ENCODE measurements at places on chromosomes 1 and 21.

- DNase-seq, result no peak
These were observed 545.2 kb upstream of the CAMK1G start for GRCh38 chr1:209038316-209038715.

- DNase-seq, result no peak
These were observed 79.8 kb upstream of the F3 start for GRCh38 chr1:94621395-94621794.

GRCh38 chr1:17773591-17774326 is 18.6 kb downstream of the ACTL8 start:
- DNase-seq, result no peak

- no peak for DNase-seq
These were observed 1.7 kb downstream of the PCSK9 start for GRCh38 chr1:55040933-55041494.

GRCh38 chr1:87451229-87451920 is 122.7 kb downstream of the LMO4 start:
- no peak for DNase-seq

DNA sequence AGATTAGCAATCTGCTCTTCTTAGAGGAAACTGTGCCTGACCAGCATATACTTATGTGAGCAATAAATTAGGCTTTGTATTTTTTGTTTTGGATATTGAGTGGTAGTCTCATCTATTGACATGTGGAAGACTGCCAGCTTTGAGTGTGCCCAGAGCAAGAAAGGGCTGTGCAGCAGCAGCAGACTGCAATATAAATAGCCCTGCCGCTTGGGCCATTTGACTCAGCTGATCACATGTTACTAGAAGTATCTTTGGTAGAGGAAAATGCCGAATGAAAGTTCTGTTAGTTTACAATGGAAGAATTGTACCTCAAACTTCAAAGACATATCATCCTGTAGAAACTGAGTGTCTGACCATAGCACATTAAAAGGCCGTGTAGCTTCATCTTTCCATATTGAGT is 9.1 kb upstream of the PSMB2 start:
- no peak for DNase-seq

DNA sequence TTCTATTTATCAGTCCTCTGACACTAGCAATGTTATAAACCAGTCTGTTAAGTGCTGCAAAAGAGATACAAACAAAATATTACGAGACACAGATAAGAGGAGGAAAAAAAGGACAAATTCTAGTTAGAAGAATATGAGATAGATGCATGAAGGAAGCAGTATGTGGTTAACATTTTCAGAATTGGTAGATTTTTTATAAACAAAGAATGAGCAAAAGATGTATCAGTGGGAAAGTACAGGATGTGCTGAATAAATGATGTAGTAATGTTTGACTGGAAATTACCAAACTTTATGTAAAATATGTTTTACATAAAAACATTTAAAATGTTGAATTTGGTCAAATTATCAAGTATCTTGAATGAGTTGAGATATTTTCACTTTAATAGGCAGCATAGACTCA is 574.2 kb downstream of the NUF2 start:
- DNase-seq, result no peak

- no peak for DNase-seq
These were observed 1.2 kb downstream of the MAST2 start for GRCh38 chr1:45804669-45804969.

DNA sequence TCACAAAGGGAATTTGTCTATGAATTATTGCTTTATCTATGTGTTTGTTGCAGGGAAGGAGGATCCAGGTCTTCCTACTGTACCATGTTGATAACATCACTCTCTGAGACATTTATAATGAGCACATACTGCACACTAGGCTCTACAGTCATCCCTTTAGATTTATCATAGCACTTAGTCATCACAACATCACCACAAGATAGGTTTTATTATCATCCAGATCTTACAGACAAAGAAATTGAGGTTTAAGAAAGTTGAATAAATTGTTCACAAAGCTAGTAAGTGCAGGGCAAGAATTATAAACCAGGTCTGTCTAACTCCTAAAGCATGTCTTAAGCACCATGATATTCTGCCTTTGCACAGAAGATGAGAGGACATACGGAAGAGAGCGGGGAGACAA is 121.1 kb upstream of the ST6GALNAC5 start:
- DNase-seq, result no peak

GRCh38 chr1:8551057-8551456 is 233.1 kb downstream of the SLC45A1 start:
- no peak for DNase-seq

GRCh38 chr1:20662110-20662475 is 924 bp upstream of the DDOST start:
- DNase-seq, result no peak

GRCh38 chr1:110390692-110391245 is at the start of gene SLC16A4:
Gene SLC16A4, minus strand, starts transcription at chr1:110391026. Its CDS starts 1,703 bp downstream, at chr1:110389323.
- no peak for DNase-seq

- DNase-seq, result no peak
These were observed 15.2 kb downstream of the PIP5K1A start for GRCh38 chr1:151213560-151213959.

DNA sequence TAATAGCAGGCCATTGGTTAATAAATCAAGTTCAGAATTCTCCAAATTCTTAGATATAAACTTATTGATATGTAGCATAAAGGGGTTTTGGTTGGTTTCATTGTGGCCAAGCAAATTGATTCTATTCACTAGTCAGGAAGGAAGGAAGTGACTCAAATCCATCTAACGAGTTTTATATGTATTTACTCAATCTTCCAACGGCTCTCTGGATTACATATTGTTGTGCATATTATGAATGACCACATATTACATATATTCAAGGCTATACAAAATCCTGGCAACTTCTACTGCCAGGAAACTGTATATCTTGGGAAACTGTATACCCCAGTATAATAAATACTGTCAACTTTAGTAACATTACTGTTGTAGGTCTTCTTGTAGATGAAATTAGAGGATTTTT is 20.1 kb upstream of the PDE4B start:
- DNase-seq, result no peak

DNA sequence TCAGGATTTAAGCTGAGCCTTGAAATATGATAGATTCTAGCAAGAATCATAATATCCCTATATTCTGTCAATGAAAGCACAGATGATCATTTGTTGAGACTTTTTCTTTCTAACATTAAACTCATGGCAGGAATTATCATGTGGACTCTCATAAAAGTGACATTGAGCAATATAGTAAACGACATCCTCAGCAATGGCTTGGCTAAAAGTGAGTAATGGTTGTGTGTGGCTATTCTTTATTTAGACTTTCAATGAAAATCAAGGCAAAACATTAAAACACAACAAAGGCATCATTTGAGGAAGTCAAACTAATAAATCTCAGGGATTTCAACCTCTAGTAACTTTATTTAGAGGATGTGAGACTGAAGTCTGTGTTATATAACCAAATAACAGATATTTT is 257.8 kb upstream of the ADGRL4 start:
- no peak for DNase-seq

DNA sequence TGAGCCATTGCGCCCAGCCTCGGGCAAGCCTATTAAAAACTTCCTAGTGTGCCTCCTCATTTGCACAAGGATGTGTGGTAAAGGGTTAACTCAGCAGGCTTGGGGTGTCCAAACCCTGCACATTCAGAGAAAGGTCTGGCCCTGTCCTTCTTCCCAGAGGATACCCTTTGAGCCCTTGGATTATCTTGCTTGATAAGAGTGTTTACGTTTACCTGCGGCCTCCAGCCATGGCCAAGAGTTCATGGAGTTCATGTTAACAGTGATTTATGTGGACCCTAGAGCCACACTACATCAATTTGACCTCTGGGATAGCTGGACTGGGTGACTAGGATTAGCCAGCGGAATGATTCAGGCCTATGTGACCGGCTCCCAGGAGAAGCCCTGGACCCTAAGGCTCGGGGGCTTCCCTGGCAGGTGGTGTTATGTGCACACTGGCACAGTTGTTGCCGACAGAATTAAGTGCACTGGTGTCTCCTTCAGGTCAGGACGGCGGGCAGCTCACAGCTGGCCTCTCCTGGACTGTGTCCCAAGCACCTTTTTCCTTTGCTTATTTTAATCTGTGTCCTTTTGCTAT is 7.7 kb upstream of the TCP10L start:
- no peak for DNase-seq

- DNase-seq, result no peak
These were observed 1.9 kb upstream of the ZSCAN20 start for GRCh38 chr1:33470495-33471012.

- DNase-seq, result no peak
These were observed 10.5 kb upstream of the LAX1 start for GRCh38 chr1:203754455-203754864.

DNA sequence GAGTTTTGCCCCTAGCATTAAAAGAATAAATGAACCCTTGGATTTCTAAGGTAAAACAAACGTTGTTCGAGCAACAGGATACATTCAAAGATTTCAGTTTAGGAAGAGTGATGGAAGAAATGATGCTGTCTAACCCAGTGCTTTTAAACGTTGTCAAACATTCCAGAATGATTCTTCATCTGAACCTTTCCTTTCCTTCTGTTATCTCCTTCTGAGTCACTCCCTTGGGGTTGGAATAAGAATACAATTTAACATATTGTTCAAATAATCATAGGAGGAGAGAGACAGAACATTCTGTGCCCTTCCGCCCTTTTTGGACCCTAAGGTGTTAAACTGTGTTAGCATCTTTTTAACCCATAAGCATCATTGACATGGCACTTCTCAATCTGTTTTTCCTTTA is 61.1 kb upstream of the RCOR3 start:
- no peak for DNase-seq

DNA sequence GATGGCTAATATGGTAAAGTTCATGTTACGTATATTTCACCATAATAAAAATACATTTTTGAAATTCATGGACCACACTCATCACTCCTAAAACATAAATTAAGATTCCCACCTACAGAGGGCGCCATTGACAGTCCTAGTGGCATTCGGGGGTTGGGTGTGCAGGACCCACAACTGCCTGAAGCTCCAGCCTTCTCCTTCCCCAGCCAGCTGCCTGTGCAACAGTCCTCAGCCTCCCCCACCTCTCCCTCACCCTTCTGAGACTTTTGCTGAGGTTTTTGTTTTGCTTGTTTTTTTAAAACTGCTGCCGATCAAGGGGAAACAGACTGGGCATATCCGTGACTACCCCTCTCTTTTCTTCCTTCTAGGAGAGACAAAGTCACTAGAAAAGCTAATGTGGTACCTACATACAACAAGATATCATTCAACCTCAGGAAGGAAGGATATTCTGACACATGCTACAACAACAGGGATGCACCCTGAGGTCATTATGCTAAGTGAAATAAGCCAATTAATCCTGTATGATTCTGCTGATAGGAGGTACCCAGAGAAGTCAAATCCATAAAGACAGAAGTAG is 9.2 kb upstream of the EVA1C start:
- DNase-seq, result no peak

GRCh38 chr1:113998361-113998760 is 19.1 kb downstream of the OLFML3 start:
- no peak for DNase-seq

- no peak for DNase-seq
These were observed 43.0 kb downstream of the JAK1 start for GRCh38 chr1:64923294-64923718.

DNA sequence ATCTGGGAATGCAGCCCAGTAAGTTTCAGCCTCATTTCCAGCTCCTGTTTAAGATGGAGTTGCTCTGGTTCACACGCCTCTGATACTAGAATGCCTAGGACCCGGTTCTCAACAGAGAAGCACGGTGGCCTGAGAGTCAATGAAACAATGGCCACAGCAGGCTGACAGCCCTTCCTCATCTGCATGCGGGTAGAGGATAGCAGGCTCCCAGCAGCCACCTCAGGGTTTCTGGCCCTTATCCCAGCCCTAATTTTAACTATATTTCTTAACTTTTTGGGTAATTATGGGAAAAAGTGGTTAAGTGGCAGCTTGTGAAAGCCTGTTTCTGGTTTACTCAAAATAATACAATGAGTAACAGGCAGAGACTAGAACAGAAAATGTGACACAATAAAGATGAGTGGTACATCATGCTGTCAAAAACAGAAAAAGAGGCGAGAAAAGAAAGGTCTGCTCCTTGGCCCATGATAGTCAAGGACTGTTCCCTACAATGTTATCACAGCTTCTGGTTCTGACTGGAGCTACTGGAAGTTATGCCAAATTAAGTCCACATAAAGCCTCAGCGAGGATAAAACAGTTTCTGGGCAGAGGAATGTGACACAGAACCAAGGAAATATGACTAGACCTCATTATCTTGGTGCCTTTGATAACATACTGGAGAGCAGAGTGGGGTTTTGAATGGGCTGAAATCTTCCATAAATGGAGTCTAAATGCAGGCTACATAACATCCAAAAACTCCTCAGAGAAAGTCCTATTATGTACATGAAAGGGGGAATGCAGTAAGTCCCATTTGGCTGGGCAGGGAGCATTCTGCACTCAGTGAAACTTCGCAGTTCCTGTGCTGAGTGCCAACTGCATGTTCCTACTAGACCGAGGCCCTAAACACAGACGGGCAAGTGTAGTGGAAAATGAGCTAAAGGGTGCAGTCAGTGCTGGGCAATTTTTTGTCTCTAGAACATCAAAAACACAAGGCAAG is 92.1 kb downstream of the NIBAN1 start:
- no peak for DNase-seq

- no peak for DNase-seq
These were observed 687.0 kb upstream of the ADGRL2 start for GRCh38 chr1:81113688-81114087.

GRCh38 chr1:181163662-181164061 is 75.2 kb downstream of the IER5 start:
- no peak for DNase-seq

- DNase-seq, result no peak
These were observed 71.0 kb downstream of the PRKCZ start for GRCh38 chr1:2121101-2121691.

- DNase-seq, result no peak
These were observed 12.4 kb upstream of the ATP1A1 start for GRCh38 chr1:116360429-116361173.

GRCh38 chr21:33949516-33950430 is 34.2 kb upstream of the ATP5PO start:
- no peak for DNase-seq

DNA sequence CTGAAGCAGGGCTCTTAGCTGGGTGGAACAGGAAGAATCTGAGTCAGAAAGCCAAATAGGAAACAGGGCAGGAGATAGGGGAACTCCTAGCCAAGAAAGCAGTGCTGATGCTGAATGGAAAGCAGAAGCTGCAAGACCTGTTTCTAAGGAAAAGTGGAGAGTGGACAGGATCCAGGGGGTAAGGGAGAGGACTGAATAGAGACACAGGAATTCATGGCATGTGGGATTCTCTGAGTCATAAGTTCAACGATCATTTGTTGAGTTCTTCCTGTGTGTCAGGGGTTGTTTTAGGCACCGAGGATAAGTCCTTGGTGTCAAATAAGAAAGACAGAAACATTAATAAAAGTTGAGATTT is 153.8 kb upstream of the FGGY start:
- no peak for DNase-seq

- no peak for DNase-seq
These were observed 3.8 kb upstream of the DMBX1 start for GRCh38 chr1:46485564-46486431.

- DNase-seq, result no peak
These were observed 90.4 kb upstream of the AJAP1 start for GRCh38 chr1:4564051-4564450.

- no peak for DNase-seq
These were observed 12.0 kb upstream of the RHOU start for GRCh38 chr1:228723287-228723686.

- no peak for DNase-seq
These were observed 25.6 kb downstream of the S100A10 start for GRCh38 chr1:151968058-151968457.

Measured in activated gamma-delta T cell (primary cell).